Fibroblast of skin of left biceps (primary cell): ENCODE measurements at places on chromosomes 4 and X.

GRCh38 chr4:77911842-77912450 is 49.3 kb downstream of the MRPL1 start:
- DNase-seq = no peak

- no peak for DNase-seq
Observed at GRCh38 chrX:129599996-129600395, 54.8 kb downstream of the APLN start.

GRCh38 chrX:25014366-25014838 is 1.4 kb downstream of the ARX start:
- DNase-seq = no peak

DNA sequence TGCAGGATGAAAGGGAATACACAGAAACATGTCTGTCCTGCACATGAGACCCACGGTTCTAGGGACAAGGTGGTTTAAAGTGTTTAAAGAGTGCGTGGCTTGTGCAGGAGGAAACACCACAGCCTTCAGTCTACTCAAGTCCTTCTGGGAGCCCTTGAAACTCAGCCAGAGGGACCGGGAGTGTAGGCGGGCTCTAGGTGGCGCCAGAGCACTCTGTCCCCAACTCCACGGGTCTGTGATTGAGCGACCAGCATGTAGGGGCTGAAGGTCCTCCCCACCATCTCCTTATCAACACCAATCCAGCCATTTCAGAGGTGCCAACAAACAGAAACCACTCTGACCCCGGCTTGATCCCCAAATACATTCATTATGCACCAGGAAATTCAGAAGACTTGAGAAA is 82.0 kb upstream of the CLDN34 start:
- no peak for DNase-seq

DNA sequence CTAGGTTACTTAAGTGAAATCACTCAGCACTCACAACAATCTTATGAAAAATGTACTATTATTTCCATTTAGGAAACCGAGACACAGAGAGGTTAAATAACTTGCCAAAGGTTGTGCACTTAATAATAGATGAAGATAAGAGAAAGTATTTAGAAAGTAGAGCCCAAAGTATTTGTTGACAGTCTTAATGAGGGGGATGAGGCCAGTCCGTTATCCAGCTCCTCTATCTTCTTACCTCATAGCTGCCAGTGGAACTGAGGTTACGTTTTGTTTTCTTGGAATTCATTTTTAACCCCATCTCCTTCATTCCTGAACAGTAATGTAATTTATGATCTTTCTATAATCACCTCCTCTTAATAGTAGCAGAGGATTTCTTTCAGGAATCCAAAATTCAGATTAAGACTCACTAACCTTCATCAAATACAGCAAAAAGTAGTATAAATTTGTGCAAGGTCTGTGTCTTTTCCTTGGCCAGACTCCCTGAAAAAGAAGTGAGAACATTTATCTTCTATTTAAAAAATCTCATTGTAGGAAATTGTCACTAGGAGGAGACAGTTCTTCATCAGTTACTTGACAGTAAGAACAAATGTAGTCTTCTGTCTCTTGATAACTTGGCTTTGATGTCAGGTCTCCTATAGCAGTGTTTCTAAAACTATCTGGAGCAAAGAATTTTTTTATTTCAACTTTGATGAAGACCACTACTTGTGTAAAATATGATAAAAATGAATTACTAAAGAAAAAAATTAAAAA is 35.5 kb downstream of the F8 start:
- DNase-seq = no peak

GRCh38 chr4:86657382-86657781 is 63.3 kb downstream of the PTPN13 start:
- no peak for DNase-seq

DNA sequence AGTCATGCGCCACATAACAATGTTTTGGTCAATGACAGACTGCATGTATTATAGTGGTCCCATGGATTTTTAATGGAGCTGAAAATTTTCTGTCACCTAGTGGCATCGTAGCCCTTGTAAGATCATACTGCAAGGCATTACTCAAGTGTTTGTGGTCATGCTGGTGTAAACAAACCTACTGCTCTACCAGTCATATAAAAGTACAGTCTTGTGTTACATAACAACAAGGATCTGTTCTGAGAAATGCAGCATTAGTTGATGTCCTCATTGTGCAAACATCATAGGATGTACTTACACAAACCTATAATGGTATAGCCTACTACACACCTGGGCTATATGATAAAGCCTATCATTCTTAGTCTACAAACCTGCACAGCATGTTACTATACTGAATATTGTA is 34.6 kb downstream of the COX18 start:
- no peak for DNase-seq
